ENCODE measurements at places on chromosomes 7 and 10. TPM values are rescaled to one million over a fixed set of nuclear protein-coding genes. Genes with fewer than 3 reads are reported as not detected.

- H3K4me3 ChIP-seq, result no peak overlapping the region
- no peak overlapping the region for H3K27ac ChIP-seq
- H3K36me3 ChIP-seq, result no peaks in the 10 kb centered on the region
- H3K4me1 ChIP-seq, result no peaks in the 10 kb centered on the region
- no peak for DNase-seq
These were observed 26.0 kb downstream of the CTNNA3 start for GRCh38 chr10:67669978-67670377.

DNA sequence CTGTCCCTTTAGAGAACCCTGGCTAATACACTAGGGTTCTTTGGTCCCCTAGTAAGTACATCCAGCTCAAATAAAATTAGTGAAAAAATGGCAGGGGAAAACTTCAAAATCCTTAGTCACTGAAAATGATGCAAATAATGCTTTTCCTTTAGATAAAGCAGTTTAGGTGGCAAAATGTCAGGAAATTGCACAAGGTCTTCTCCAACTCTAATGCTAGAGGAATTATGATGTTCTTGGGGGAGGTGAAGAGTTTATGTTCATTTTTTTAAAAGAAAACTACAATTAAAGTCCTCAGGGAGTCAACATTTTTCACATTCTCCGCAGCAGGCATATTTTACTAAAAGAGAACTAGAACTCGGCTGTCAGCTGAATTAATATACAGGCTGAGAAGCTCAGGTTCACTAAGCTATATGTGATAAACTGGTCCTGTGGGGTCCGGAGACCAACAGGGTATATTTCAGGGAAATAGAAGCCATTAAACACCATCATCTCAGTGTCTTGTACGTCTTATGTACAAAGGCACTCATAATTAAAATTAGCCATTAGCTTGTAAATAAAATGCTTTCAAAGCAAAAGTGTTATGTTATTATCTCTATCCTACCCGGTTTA lies 1164.7 kb upstream of the AUTS2 start:
- H3K27me3 ChIP-seq, result no peaks in the 10 kb centered on the region
- H3K4me1 ChIP-seq, result peaks cover 21% of the 10 kb centered on the region
- H3K36me3 ChIP-seq, result no peaks in the 10 kb centered on the region

- no peaks in the 10 kb centered on the region for H3K36me3 ChIP-seq
- no peaks in the 10 kb centered on the region for H3K4me1 ChIP-seq
- DNase-seq, result no peak
- H3K27ac ChIP-seq, result no peak overlapping the region
- no peaks in the 10 kb centered on the region for H3K27me3 ChIP-seq
These were observed 356.9 kb downstream of the ARL4A start for GRCh38 chr7:13044309-13044708.

DNA sequence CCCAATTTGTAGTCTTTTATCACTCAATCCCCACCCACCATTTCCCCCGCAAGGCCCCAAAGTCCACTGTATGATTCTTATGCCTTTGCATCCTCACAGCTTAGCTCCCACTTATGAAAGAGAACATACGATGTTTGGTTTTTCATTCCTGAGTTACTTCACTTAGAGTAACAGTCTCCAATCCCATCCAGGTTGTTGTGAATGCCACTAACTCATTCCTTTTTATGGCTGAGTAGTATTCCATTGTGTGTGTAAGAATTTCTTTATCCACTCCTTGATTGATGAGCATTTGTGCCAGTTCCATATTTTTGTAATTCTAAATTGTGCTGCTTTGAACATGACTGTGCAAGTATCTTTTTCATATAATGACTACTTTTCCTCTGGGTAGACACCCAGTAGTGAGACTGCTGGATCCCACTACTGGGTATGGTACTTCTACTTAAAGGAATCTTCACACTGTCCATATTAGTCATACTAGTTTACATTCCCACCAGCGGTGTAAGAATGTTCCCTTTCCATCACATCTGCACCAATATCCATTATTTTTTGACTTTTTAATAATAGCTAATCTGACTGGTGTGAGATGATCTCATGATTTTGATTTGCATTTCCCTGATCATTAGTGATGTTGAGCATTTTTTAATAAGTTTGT lies 152.6 kb downstream of the JMJD1C start:
- H3K4me3 ChIP-seq, result no peak overlapping the region
- no peaks in the 10 kb centered on the region for H3K4me1 ChIP-seq
- no peak overlapping the region for H3K27ac ChIP-seq
- no peak for DNase-seq
- H3K27me3 ChIP-seq, result no peaks in the 10 kb centered on the region
- no peaks in the 10 kb centered on the region for H3K36me3 ChIP-seq

- H3K27ac ChIP-seq, result no peak overlapping the region
- no peaks in the 10 kb centered on the region for H3K27me3 ChIP-seq
These were observed 108.2 kb downstream of the AASS start for GRCh38 chr7:122035876-122036275.

GRCh38 chr7:92331508-92331907 lies 85.7 kb downstream of the ANKIB1 start:
- H3K36me3 ChIP-seq, result no peaks in the 10 kb centered on the region
- no peaks in the 10 kb centered on the region for H3K4me1 ChIP-seq
- H3K27me3 ChIP-seq, result no peaks in the 10 kb centered on the region
- H3K4me3 ChIP-seq, result no peak overlapping the region

DNA sequence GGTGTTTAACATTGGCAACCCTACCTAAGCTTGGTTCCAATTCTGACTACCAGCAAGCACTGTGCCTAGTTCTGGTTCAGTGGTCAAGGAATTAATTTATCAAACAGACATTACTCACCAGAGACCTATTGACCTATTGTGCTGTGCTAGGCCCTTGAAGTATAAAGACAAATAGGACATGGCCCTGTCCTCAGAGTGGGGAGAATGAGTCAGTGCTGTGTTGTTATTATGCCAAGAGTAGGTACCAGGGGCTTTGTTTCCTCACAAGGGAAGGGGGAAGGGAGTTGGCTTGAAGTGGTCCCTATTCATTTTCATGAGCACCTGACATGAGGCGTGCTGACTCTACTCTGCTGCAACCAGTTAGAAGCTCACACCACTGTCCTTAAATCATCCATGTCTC lies 62.6 kb upstream of the PLPP4 start:
- H3K27me3 ChIP-seq, result no peaks in the 10 kb centered on the region
- H3K27ac ChIP-seq, result no peak overlapping the region
- H3K4me3 ChIP-seq, result no peak overlapping the region
- DNase-seq, result no peak
- no peaks in the 10 kb centered on the region for H3K4me1 ChIP-seq

DNA sequence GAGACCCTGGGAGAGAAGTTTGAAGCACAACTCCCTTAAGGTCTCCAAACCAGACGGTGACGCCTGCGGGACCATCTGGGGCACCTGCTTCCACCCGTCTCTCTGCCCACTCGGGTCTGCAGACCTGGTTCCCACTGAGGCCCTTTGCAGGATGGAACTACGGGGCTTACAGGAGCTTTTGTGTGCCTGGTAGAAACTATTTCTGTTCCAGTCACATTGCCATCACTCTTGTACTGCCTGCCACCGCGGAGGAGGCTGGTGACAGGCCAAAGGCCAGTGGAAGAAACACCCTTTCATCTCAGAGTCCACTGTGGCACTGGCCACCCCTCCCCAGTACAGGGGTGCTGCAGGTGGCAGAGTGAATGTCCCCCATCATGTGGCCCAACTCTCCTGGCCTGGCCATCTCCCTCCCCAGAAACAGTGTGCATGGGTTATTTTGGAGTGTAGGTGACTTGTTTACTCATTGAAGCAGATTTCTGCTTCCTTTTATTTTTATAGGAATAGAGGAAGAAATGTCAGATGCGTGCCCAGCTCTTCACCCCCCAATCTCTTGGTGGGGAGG lies 10.8 kb downstream of the SERPINE1 start:
- H3K4me1 ChIP-seq, result peaks cover 9% of the 10 kb centered on the region
- peaks cover 25% of the 10 kb centered on the region for H3K36me3 ChIP-seq
- peak overlapping the region; percentile 94 for H3K27ac ChIP-seq

DNA sequence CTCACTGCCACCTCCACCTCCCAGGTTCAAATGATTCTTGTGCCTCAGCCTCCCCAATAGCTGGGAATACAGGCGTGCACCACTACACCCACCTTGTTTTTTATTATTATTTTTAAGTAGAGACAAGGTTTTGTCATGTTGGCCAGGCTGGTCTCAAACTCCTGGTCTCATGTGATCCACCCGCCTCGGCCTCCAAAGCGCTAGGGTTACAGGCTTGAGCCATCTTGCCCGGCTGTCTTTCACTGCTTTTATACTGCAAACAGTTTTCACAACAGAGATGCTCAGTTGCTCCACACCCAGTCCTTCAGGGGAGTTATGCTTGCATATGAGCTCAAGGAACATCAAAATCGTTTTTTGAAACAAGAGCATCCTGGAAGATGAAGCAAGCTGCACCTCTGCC lies 1.3 kb upstream of the PRR15 start:
- H3K36me3 ChIP-seq, result no peaks in the 10 kb centered on the region
- H3K27me3 ChIP-seq, result no peaks in the 10 kb centered on the region
- no peak overlapping the region for H3K27ac ChIP-seq
- H3K4me3 ChIP-seq, result no peak overlapping the region

- H3K27ac ChIP-seq, result no peak overlapping the region
- no peaks in the 10 kb centered on the region for H3K27me3 ChIP-seq
- H3K4me3 ChIP-seq, result no peak overlapping the region
These were observed 190.9 kb downstream of the FANK1 start for GRCh38 chr10:126087153-126087680.

DNA sequence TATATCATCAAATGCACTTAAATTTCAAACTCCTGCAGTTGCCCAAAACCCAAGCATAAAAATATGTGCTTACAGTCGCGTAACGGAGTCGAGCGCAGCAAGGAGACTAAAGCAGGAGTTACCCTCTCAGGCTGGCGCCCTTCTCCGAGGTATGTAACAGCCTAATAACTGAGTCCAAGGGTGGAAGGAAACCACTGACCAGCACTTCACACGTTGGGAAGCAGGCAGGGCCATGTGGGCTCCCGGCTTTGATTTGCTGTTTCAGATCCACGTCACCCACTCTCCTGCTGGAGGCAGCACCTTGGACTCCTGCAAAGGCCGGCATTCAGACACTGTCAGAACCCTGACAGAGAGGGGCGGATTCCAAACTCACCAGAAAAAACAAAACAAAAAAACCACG lies 123.8 kb downstream of the DIP2C start:
- no peak overlapping the region for H3K27ac ChIP-seq
- H3K4me1 ChIP-seq, result peaks cover 19% of the 10 kb centered on the region
- DNase-seq, result no peak
- no peaks in the 10 kb centered on the region for H3K36me3 ChIP-seq
- no peaks in the 10 kb centered on the region for H3K27me3 ChIP-seq

DNA sequence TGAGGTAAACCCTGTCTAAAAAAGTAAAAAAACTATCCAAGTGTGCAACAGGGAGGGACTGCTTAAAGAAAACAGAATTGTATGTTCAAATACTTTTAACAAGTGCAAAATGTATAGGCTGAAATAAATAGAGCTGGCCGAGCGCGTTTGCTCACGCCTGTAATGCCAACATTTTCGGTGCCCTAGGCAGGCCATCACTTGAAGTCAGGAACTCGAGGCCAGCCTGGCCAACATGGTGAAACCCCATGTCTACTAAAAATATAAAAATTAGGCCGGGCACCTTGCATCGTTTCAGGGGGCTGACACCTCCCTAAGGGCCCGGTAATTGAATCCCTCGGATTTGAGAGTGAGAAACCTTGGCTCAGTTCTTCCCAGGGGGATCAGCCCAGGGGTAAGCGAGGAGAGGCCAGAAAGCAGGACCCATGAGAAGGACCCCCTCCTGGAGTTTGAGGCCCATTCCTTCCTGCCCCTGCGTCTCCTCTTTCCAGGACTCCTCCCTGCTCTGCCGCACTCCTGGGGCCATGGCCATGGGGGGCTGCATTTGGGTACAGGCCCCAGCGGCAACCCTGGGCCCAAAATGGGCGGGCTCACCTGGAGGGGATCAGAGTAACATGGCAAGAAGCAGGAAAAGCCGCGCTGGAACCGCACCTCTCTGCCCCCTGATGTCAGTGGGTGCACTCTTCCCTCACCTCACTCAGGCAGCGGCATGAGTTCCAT lies 75.5 kb upstream of the TMEM248 start:
- no peak for DNase-seq
- peak overlapping the region; percentile 84 for H3K4me3 ChIP-seq
- H3K36me3 ChIP-seq, result no peaks in the 10 kb centered on the region
- peak overlapping the region; percentile 96 for H3K27ac ChIP-seq
- H3K27me3 ChIP-seq, result no peaks in the 10 kb centered on the region
- peaks cover 5% of the 10 kb centered on the region for H3K4me1 ChIP-seq

- H3K4me1 ChIP-seq, result peaks cover 4% of the 10 kb centered on the region
- H3K36me3 ChIP-seq, result peaks cover 8% of the 10 kb centered on the region
- DNase-seq, result no peak
- no peak overlapping the region for H3K4me3 ChIP-seq
- H3K27me3 ChIP-seq, result no peaks in the 10 kb centered on the region
These were observed 8.7 kb downstream of the ECD start for GRCh38 chr10:73159038-73159648.

- H3K27me3 ChIP-seq, result no peaks in the 10 kb centered on the region
- no peak for DNase-seq
- peaks cover 17% of the 10 kb centered on the region for H3K36me3 ChIP-seq
- no peak overlapping the region for H3K4me3 ChIP-seq
These were observed 26.1 kb downstream of the ZFAND4 start for GRCh38 chr10:45646384-45647050.

DNA sequence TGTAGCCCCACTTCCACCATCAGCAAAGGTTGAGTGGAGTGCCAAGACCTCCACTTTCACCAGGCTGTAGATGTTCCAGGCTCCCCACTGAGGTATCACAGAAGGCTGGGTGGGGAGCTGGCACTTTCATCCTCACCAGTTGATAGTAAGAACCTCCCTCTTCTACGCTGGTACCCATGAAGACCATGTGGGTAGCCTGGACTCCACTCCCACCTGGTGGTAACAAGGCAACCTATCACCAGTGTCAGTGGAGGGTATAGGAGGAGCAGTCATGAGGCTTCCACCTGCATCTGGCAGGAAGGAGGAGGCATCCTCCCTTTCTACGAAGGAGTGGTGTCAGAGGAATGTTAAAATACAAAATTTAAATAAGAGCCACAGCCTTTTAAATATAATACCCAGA lies 4.4 kb downstream of the SMIM30 start:
- H3K4me1 ChIP-seq, result peaks cover 10% of the 10 kb centered on the region
- DNase-seq, result no peak
- H3K36me3 ChIP-seq, result no peaks in the 10 kb centered on the region
- H3K27me3 ChIP-seq, result no peaks in the 10 kb centered on the region
- H3K27ac ChIP-seq, result no peak overlapping the region

DNA sequence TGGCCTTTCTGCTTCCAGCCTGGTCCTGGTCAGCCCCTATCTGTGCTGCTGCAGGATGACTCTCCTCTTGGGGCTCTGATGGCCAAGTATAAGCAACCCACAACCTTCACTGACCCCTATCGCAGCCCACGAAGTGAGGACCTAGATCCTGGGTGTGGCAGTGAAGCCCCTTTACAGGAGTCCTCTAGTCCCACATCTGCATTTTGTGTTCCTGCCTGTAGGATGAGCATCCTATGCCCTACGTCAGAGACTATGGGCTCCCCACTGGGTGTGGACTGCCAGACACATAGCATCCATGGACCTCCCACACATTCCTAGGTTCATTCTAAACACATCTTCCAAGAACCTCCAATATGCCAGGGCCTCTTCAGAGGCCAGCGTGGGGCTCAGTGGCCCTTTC lies 29.0 kb downstream of the ARHGAP22 start:
- H3K27ac ChIP-seq, result no peak overlapping the region
- no peaks in the 10 kb centered on the region for H3K36me3 ChIP-seq
- DNase-seq, result no peak
- H3K4me1 ChIP-seq, result peaks cover 3% of the 10 kb centered on the region
- H3K4me3 ChIP-seq, result no peak overlapping the region
- no peaks in the 10 kb centered on the region for H3K27me3 ChIP-seq

CCZ1 gene
- 57.6 TPM for total RNA-seq

TUBAL3 gene
- not detected for total RNA-seq

ADAMTS14 gene
- not detected for total RNA-seq

CRYGN gene
- total RNA-seq, result 0.35 TPM

SPDYE2 gene
- total RNA-seq, result not detected

TRPV6 gene
- not detected for total RNA-seq

MMP21 gene
- not detected for total RNA-seq

LOXL4 gene
- total RNA-seq, result 15.4 TPM

All from thoracic aorta (tissue), 2 donors.